ENCODE measurements at places on chromosomes 12 and 14. TPM values are rescaled to one million over a fixed set of nuclear protein-coding genes. Genes with fewer than 3 reads are reported as not detected.

The CALCOCO1 gene
- 122 TPM for polyA plus RNA-seq

The HSPA2 gene
- polyA plus RNA-seq: 8.8 TPM

The TAS2R50 gene
- not detected for polyA plus RNA-seq

The NUAK1 gene
- polyA plus RNA-seq: not detected

The VPS37B gene
- polyA plus RNA-seq: 23.8 TPM

The PSEN1 gene
- polyA plus RNA-seq: 31.4 TPM
